OCI-LY7 (cell line): ENCODE measurements at places on chromosomes 16 and 17.
A peak's percentile ranks its signal among the peaks of the same experiment; 100 is the strongest.

- DNase-seq, result peak; percentile 19
Measured at GRCh38 chr16:87895641-87896141, 26.4 kb upstream of the SLC7A5 start.

DNA sequence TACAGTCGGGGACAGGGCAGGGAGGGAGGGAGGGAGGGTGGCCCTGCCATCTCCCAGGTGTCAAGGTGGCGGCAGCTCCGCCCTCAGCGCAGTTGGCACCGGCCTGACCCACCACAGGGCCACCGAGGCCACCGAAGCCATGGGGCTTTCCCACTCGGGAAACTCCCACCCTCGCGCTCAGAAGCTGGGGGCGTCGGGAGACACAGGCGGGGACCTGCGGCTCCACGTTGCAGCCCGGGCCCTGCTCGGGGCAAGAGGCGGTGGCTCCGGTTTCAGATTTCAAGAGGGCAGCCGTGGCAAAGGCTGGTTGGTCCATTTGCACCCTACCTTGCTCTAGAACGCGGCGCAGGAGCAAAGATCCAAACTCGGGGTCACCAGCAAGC is 544 bp downstream of the CYB561 start:
- no peak for DNase-seq

DNA sequence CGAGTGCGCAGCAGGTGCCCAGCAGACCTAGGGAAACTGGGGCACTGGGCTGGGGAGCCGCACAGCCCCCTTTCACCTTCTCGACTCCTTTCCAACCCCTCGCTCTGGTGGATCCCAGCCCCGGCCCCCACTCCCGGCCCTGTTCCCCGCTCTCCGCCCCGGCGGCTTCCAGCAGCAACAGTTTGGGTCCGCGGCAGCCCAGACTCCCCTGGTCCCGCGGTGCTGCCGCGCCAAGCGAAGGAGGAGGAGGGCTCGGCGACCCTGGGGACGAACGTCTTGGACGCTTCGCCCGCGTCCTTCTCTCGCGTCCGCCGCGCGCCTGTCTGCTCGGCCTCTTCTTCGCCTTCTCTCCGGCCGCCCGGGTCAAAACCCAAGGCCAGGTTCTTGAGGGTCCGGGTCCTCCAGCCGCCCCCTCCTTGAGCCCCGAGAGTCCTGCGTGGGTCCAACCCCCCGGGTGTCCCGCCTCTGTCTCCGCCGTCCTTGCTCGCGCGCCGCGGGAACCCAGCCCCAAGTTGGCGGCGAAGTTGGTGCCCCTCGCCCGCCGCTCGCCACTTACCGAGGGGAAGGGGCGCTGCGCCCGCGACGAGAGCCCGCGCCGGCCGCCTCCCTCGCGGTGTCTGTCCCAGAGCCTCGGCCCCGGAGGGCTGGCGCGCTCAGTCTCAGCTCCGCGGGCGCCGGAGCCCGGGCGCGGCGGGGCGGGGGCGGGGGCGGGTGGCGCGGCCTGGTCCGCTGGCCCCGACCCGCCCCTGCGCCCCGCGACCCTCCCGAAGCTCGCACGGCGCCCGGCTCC is 1.4 kb upstream of the GRIN2C start:
- no peak for DNase-seq

- no peak for DNase-seq
Measured at GRCh38 chr16:29820730-29821642, 724 bp downstream of the MVP start.

GRCh38 chr17:2959371-2960130 is 103.9 kb downstream of the OR1D5 start:
- no peak for DNase-seq

- DNase-seq, result peak; percentile 93
Measured at GRCh38 chr17:78168242-78168902, at the start of gene SYNGR2. SYNGR2 (plus strand) TSS chr17:78168581; CDS start chr17:78168617, 36 bp downstream.

DNA sequence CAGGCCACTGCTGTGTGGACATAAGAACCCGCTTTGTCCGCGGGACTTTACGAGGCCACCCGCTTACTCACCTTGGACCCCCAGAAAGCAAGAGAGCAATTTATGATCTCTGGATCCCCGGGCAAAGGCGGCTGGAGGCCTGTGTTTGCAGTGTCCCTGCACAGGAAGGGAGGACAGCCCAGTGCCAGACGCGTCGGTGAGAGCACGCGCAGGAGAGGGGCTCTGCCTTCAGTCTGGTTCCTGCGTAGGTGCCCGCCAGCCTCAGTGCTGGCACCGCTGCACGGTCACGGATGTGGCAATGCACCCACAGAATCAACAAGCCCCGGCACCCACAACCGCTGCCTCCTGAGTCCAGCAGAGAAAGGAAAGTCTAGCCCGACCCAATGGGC is 248.4 kb downstream of the C16orf95 start:
- no peak for DNase-seq

DNA sequence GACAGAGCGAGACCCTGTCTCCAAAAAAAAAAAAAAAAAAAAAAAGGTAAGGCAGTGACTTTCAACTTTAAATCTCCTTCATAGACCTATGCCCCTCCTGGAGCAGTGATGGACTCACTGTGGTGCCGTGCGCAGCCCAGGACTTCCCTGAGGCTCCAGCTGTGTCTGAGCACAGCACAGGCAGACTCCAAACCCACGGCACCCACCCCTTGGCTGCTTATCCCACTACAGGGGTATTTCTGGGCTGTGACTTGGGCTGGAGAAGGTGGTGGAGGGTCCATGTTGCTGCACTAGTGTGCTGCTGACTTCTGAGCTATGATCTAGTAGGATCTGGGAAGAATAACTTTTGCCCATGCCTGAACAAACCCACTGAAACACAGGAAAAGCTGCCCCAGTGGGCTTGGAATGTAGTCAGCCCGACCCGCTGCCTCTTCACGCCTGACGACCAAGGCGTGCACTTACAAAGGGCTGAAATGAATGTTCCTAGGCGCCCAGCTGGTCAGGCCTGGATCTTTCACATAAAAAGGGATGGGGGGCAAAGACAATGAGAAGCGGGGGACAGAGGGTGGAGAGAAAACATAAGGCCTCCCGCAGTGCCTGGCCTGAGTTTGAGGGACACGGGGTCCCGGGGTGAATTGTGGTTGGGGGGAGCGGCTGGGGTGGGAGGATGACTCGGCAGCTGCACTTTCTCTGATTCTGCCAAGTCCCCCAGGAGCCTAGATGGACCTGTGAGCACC is 83.0 kb downstream of the IRF8 start:
- DNase-seq, result no peak

GRCh38 chr16:84266451-84266850 is 26.6 kb upstream of the KCNG4 start:
- peak; percentile 63 for DNase-seq

DNA sequence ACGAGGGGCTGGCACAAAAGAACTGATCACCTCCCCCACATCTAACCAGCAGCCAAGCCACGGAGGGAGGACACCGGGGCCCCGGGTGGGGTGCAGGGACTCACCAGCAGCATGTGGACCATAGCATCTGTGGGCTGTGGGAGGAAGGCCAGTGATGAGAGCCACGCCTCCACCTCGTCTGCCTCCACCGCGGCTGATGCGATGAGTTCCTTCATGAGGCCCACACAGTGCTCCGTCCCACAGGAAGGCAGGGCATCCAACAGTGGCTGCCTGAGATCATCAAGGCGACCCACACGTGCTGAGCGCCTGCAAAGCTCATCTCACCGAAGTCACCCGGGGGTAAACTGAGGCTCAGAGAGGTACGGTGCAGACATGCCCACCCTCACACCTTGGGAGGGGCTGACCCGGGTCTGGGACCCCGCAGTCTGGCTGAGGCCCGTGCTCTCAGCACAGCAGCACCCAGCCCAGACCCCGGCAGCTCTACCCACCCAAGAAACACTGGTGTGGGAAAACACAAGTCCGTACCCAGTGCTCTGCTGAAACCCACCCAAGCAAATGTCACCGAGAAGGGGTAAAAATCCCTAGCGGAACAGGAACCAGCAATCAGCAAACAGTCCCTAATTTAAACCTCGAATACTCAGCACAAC is 85.9 kb downstream of the LITAF start:
- no peak for DNase-seq

DNA sequence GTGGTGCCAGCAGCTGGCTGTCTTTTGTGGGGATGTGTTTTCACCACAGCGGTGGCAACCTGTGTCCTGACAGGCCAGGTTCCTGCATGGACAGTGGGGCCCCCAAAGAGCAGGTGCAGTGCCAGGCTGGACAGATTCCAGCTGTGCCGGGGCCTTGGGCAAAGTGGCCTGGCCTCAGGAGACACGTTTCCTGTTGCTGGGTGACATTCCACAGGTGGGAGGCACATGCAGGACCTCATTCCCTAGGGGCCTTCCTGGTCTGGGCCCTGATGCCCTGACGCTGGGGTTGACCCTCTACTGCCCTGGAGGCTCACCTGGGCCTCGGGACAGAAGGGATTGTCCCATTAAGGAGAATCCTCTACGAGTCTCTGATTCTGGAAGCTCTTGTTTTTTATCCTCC is 182.4 kb downstream of the RAB11FIP4 start:
- no peak for DNase-seq

GRCh38 chr16:55480228-55480655 is 1.2 kb downstream of the MMP2 start:
- no peak for DNase-seq

DNA sequence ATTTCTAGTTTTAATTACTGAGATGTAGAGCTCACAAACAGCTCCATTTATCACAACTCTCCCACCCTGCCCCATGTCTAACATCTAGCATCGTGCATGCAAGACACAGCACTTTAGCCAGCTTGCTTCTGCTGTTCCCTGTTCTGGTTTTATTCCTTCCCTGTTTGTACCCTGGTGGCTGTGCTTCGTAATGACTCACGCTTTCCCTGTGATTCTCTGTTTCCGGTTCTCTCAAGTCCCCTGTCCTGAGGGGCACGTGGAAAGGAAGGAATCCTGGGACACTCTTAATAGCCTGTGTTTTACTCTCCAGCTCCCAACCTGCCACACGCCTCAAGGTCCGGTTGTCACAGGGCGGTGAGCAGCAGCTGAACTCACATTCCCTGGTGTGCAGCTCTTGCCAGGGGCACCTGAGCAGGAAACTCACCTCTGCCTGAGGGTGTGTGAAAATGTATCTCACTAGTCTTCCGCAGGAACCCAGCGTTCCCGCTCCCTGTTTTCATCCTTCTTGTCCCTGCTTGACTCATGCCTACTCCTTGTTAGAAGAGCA is 10.6 kb downstream of the SHISA6 start:
- DNase-seq, result no peak

GRCh38 chr16:73172241-73172972 is 124.5 kb upstream of the ZFHX3 start:
- DNase-seq, result no peak

GRCh38 chr17:1808644-1809043 is 21.1 kb downstream of the SMYD4 start:
- DNase-seq, result no peak

DNA sequence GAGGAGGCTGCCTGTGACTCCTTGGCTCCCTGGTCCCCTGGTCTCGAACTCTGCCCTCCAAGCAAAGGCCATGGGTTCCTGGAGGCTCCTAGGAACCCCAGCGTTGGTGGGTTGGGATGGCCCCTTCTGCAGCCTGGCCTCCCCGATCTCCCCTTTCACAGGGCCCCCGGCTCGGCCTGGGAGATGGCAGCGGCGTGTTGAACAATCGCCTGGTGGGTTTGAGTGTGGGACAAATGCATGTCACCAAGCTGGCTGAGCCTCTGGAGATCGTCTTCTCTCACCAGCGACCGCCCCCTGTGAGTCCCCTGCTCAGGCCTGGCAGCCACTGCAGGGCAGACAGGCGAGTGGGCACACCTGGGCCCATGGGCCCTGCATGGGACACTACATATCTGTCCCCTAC is 10.9 kb downstream of the ADGRG3 start:
- DNase-seq, result no peak

- DNase-seq, result no peak
Measured at GRCh38 chr16:87003414-87003755, 313.8 kb downstream of the C16orf95 start.

DNA sequence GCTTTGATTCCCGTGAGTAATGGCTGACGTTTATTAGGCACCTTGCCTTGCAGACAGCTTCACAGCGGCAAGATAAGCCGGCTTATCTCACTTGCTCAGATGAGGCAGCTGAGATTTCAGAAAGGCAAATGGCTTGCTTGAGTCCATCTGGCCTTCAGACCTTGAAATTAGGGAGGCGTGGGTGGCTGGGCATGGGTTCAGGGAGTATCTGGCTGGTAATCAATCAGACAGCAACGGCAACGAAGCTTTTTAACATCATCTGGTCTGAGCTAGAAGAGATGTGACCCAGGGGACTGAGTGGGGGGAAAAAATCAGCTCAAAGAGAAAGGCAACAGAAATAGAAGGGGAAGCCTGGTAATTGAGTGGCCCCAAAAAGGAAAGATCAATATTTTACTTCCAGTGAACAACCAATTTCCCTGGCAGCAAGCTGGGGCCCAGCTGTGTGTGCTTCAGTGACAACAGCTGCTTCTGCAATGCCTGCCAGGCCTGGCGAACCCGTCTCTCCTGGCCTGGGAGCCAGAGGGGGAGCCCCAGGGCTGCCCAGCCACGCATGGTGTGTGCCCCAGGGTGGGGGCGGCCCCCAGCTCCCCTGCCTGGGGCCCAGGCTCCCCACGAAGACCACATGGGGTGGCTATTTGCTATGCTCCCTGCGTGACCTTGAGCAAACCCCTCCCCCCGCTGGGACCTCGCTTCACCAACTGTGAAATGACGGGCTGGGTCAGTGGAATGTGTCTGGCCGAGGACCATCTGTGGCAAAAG is 34.0 kb downstream of the RAB11FIP4 start:
- DNase-seq, result no peak

- DNase-seq, result no peak
Measured at GRCh38 chr17:61444831-61445230, 7.4 kb upstream of the TBX4 start.

DNA sequence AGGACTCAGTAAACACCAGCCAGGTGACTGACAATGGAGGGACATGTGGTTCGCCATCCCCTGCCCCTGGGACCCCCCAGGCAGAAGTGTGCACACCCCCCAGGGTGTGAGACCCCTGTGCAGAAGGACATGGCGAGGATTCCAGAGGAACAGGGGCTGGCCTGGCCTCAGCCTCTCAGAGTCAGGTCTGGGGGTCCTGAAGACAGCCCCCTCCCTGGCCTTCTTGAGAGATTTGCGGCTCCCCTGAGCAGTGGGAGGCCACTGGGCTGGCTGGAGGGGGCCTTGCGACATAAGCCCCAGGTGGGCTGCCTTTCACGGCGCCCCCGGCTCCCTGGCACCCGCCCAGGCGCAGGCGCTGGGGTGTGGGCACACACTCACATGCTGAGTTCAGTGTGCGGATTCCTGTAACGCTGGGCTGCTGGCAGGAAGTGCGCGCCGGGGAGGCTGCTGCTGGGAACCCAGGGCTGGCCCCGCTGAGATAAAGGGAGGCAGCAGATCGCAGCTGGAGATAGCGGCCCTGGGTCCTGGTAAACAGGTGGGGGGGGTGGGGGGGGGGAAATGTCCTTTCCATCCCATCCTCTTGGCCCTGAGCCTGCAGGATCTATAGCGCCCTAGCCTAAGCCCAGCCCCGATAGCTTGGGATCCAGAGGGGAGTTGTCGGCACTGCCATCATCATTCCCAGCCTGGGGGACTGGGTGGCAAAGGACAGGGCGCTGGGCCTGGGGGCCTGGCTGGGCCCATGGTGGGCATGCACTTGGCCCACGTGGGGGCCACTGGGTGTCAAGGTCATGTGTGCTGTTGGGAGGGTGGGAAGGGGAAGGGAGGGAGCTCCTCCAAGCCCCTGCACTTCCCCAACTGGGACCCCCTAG is 27.1 kb downstream of the TMEM235 start:
- peak; percentile 45 for DNase-seq
